ENCODE measurements at places on chromosomes 7 and 10.

DNA sequence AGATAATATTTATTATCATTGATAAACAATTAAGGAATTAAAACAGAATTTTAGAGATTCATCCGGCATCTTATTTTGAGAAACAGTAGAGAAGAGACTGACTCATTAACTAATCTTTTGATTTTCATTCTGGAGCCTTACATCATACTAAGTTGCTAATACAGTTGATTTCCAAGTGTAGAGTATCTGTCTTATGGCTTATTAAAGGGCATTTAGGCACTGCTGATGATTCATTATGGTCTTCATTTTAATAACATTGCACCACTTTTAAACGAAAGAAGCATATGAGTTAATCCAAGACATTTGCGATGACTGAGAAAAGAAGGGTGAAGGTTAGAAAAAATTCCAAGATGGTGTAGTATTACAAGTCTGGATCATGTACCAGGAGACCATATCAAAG lies 186.0 kb upstream of the CACNA2D1 start:
- no peak for DNase-seq

DNA sequence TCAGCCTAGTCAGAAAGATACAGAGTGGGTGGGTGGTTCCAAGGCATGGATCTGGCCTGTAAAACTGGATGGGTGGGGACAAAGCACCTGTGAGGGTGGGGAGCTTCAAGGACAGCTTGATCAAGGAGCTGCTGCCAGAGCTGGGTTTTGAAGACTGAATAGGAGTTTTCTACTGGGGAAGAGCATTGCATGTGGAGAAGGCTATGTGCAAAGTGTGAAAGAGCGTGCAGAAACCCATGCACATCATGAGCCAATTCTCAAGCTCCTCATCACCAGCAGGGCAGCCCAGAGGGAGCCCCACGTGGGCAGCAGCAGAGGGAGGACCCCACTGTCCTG lies 58.6 kb downstream of the PDGFA start:
- peak; percentile 44 for DNase-seq

DNA sequence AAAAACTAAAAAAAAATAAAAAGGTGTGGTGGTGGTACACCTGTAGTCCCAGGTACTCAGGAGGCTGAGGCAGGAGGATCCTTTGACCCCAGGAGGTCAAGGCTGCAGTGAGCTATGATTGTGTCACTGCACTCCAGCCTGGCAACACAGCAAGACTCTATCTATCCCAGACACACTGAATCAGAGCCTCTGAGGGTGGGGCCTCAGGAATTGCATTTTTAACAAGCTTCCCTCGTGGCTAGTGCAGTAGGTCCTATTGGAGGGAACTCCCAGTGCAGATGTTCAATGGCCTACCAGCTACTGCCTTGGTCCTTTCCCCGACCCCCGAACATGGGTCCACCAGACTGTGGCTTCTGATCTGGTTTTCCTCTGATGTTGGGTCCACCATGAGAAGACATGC lies 14.9 kb downstream of the STRA8 start:
- no peak for DNase-seq

DNA sequence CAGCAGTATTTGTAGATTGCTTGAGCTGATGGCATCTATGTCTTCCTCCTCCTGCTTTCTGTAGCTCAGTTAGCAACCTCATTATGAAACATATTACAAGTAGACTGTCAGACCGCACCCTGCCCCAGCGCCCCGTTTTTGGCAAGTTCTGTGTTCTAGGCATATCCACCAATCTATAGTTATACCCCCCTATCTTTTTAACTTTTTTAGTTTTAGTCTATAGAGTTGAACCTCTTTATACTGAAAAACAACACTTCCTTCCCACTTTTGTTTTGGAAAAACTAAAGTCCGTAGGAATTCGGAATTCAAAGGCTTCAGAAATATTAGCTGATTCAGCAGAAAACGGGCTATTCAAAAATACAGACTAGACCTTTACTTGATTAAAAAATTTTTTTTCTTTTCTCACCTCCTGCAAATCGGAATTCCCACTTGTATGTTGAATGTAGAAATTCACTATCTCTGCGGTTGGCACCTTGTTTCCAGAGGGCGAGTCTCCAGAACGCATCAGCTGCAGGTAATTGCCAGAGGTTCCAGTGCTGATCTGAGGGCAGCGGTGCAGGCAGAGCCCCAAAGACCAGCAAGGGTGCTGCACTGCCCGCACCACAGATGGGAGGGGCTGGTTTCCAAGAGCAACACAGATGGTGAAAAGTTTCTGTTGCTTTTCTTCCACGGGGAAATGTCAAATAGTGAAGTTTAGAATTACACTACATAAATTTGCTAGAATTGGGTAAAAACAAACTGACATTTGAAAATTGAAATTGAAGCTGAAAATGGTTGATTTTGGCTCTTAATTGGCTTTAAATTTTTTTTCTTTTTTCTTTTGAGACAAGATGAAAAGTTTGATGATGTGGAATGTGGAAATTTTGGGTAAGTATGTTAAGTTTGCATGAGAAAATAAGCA lies 2.2 kb upstream of the FZD8 start:
- peak; percentile 38 for DNase-seq

- DNase-seq: no peak
These were observed 37.6 kb upstream of the COL1A2 start for GRCh38 chr7:94357076-94357475.

Measured in kidney (tissue), 22 donors.